DND-41 (cell line): ENCODE measurements at places on chromosomes 12 and 14.

GRCh38 chr12:117836476-117836875, 132.3 kb downstream of the KSR2 start:
- H3K27ac ChIP-seq, result no peak overlapping the region
- no peak overlapping the region for H3K4me3 ChIP-seq
- H3K4me1 ChIP-seq, result peaks cover 7% of the 10 kb centered on the region
- no peaks in the 10 kb centered on the region for H3K36me3 ChIP-seq

GRCh38 chr14:40053416-40053815, 621.2 kb upstream of the FBXO33 start:
- no peaks in the 10 kb centered on the region for H3K36me3 ChIP-seq
- H3K27me3 ChIP-seq, result no peaks in the 10 kb centered on the region
- no peak overlapping the region for H3K27ac ChIP-seq
- H3K4me3 ChIP-seq, result no peak overlapping the region
- DNase-seq, result no peak

DNA sequence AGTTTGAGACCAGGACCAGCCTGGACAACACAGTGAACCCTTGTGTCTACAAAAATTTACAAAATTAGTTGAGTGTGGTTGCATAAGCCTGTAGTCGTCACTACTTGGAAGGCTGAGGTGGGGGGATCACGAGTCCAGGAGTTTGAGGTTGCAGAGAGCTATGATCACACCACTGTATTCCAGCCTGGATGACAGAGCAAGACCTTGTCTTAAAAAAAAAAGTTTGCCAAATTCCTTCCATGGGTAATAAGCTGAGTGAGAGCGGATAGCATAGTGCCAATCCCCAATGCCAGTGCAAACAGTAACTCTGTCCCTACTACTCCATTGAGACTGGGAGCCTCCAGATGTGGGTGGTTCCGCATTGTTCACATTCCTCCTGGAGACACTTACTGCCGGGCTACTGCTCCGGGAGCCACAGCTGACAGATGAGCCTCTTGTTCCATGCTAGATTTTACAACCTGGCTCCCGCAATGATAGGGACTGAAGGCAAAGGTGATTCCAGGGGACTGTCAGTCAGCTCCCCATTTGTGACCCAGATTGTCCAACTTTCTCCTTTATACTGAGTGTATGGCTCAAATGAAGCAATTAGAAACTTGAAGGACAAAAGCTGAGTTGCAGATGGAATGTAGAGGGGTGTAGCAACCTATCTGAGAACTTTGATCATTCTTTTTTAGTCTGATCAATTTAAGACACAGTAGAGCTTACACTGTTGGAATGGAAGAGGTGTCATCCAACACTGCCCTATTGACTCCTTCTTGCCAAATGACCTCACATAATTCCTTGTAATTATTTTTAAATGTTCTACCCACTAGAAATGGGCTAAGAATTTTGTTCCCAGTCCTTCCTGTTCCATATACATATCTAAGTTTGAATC, 13.4 kb upstream of the FRMD6 start:
- H3K4me1 ChIP-seq, result no peaks in the 10 kb centered on the region
- no peak overlapping the region for H3K27ac ChIP-seq
- no peaks in the 10 kb centered on the region for H3K27me3 ChIP-seq
- no peaks in the 10 kb centered on the region for H3K36me3 ChIP-seq
- DNase-seq, result no peak

DNA sequence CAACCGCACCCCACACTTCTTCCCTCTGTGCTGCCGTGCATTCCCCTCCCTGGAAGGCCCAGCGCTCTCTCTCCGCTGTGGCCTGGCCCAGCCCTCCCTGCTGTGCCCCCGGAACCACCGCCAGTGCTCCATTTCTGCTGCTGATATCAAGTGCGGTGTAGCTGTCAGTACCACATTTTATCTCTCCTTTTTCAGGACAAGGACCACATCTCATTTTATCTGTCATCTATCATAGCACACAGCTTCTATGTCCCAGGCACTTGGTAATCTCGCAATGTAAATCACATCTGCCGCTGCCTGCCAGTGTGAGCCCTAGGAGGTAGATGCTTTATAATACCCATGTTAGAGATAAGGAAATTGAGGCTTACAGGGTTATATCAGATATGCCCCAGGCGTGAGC, 18.3 kb downstream of the IL31 start:
- no peak for DNase-seq
- no peaks in the 10 kb centered on the region for H3K27me3 ChIP-seq
- no peak overlapping the region for H3K27ac ChIP-seq
- no peak overlapping the region for H3K4me3 ChIP-seq
- H3K4me1 ChIP-seq, result no peaks in the 10 kb centered on the region

- no peak overlapping the region for H3K27ac ChIP-seq
- no peaks in the 10 kb centered on the region for H3K4me1 ChIP-seq
- no peaks in the 10 kb centered on the region for H3K27me3 ChIP-seq
- peaks cover 7% of the 10 kb centered on the region; the same call in 1 of the 2 replicates for H3K36me3 ChIP-seq
- H3K4me3 ChIP-seq, result no peak overlapping the region
- no peak for DNase-seq
Measured at GRCh38 chr12:26818201-26818600, 14.8 kb downstream of the ITPR2 start.

DNA sequence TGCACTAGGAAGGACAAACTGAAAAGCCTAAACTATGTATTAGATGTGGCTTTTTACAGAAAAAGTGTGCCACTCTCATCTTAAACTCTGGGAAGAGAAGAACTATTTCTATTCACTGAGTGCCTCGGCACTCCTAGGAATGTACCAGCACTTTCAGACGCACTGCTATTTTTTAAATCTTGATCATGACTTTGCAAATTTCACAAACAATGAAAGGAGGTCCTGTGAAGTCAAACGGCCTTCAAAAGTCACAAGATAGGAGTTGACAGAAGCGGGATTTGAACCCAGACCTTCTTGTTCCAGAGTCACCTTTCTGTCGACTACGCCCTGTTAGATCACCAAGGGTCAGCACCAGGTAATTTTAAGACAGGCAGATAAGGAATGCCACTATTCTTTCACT, 365.4 kb downstream of the VRK1 start:
- H3K36me3 ChIP-seq, result no peaks in the 10 kb centered on the region
- no peak overlapping the region for H3K27ac ChIP-seq
- no peak overlapping the region for H3K4me3 ChIP-seq
- no peak for DNase-seq

- H3K4me1 ChIP-seq, result peaks cover 38% of the 10 kb centered on the region
- no peaks in the 10 kb centered on the region for H3K27me3 ChIP-seq
- no peak overlapping the region for H3K4me3 ChIP-seq
- H3K36me3 ChIP-seq, result peaks cover 35% of the 10 kb centered on the region
Measured at GRCh38 chr14:22915886-22916521, 2.9 kb downstream of the RBM23 start.

GRCh38 chr14:59925797-59926196, 5.9 kb downstream of the LRRC9 start:
- no peaks in the 10 kb centered on the region for H3K27me3 ChIP-seq
- H3K4me1 ChIP-seq, result no peaks in the 10 kb centered on the region
- no peak overlapping the region for H3K4me3 ChIP-seq
- H3K36me3 ChIP-seq, result no peaks in the 10 kb centered on the region
- H3K27ac ChIP-seq, result no peak overlapping the region

DNA sequence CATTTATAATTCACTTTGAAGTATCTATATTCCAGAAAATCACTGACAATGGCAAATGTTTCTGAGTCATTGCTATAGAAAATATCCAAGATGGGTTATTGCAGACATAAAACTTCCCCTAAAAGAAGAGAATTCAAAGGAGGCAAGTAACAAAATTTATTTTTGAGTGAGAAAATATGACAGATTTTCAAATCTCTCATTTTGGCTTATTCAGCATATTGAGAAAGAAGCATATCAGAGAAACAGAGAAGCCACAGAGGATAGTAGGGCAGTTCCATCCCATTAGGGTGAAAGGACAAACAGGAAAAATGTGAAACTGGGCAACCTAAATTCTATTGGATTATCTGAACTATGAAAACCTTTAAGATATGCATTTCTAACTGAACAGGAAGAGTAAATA, 85.0 kb downstream of the SYT1 start:
- no peaks in the 10 kb centered on the region for H3K4me1 ChIP-seq
- no peaks in the 10 kb centered on the region for H3K36me3 ChIP-seq
- H3K4me3 ChIP-seq, result no peak overlapping the region
- H3K27ac ChIP-seq, result no peak overlapping the region
- H3K27me3 ChIP-seq, result no peaks in the 10 kb centered on the region

DNA sequence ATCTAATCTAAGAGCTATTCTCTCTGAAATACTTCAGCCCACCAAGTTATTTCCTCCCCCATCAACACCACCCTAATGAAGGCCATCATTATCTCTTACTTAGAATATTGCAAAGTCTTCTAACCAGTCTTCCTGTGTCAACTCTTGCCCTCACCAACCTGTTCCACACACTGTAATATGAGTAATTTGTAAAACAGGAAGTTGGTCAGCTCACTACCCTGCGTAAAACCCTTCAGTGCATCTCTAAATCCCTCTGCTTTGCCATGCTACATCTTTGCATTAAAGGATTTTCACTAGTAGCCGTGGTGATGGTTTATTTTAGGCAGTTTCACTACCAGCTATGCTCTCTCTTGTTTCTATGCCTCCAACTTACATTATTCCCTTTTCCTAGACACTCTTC, 70.0 kb downstream of the KIF21A start:
- H3K36me3 ChIP-seq, result no peaks in the 10 kb centered on the region
- no peak overlapping the region for H3K4me3 ChIP-seq
- no peak overlapping the region for H3K27ac ChIP-seq
- DNase-seq, result no peak

DNA sequence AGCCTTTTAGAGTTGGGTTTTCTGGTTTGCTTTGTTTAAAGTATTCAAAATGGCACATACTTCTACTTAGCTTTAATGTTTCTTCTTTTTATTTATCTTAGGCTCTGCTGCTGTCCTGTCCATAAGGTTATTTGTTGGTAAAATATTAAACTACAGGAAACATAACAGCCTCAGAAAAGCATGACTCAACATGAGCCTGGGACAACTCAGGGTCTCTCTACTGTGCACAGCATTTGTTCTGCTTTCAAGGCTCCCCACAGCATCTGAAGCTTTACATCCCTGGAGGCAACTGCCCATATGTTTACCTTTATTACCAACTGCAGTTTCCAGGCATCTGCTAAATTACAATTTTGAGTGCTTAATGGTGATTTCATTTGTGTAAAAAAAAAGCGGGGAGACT, 954.2 kb upstream of the FBXO33 start:
- no peak overlapping the region for H3K27ac ChIP-seq
- no peaks in the 10 kb centered on the region for H3K4me1 ChIP-seq
- DNase-seq, result no peak

- no peak overlapping the region for H3K27ac ChIP-seq
- no peak for DNase-seq
- H3K4me1 ChIP-seq, result no peaks in the 10 kb centered on the region
- H3K27me3 ChIP-seq, result peaks cover 9% of the 10 kb centered on the region
Measured at GRCh38 chr12:108442067-108442466, 73.0 kb upstream of the FICD start.

DNA sequence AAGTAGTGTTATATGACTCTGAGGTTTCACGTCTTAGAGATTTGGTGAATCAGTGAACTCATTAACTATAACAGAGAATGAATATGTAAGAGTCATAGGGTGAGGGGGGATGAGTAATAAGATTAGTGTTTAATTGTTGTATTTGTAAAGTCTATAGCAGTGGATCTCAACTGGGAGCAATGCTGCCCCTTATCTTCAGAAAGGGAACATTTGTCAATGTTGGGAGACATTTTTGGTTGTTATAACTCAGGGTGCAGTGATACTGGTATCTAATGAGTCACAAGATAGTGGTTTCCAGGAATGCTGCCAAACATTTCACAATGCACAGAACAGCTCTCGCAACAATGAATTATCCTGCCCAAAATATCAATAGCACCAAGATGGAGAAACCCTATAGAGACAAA, 1193.7 kb downstream of the GALC start:
- H3K4me3 ChIP-seq, result no peak overlapping the region
- no peaks in the 10 kb centered on the region for H3K36me3 ChIP-seq
- no peak for DNase-seq
- no peaks in the 10 kb centered on the region for H3K4me1 ChIP-seq
- no peak overlapping the region for H3K27ac ChIP-seq
- H3K27me3 ChIP-seq, result no peaks in the 10 kb centered on the region

DNA sequence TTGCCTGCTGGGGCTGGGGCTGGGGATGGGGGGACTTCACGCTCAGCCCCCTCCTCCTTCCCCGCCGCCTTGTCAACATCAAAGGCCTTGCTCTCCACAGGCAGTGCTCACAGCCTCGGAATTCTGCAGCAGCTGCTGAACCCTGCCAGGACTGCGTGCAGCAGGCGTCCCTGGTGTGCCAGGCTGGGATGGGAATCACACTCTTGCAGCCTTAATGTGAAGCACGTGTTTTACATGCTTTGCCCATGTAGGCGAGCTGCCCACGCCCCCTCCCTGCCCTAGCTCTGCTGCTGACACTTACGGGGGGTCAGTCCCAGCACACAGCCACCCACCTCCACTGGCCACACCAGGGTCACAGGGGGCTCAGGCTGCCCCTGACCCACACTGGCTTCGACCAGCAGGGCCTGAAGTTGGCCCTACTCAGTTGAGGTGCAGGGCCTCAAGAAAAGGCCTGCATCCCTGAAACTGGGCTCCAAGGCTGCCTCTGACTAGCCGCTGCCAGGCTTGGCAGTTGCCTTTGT, 276.2 kb upstream of the RTL1 start:
- H3K4me1 ChIP-seq, result peaks cover 7% of the 10 kb centered on the region; the same call in 1 of the 2 replicates
- peak; percentile 4 for DNase-seq
- H3K4me3 ChIP-seq, result no peak overlapping the region
- no peaks in the 10 kb centered on the region for H3K36me3 ChIP-seq
- H3K27ac ChIP-seq, result no peak overlapping the region

DNA sequence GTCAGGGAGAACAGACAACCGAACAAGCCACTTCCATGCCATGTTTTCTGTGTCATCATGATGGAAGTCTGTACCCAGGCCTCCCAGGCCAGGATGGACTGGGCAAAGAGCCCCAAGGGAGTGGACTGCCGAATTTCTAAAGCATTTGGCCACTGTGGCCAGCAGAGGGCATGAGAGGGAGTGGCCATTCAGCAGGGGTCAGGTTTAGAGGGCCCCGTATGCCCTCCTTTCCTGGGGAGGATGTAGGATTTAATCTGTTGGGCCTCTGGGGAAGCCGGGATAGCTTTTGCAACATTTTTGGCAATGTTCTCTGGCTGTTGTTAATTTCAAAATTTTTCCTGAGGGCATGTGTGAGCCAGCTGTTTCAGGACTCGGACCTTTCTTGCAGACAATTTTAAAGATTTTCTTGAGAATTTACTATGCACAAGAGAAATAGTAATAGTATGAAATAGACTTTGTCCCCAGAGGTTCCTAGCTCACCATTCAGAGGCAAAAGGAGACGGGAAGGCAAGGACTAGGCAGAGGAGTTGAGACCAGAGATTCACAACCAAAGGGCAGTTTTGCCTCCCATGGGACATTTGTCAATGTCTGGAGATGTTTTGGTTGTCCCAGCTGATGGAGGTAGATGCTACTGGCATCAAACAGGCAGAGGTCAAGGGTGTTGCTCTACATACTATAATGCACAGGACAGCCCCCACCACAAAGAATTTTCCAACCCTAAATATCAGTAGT, 18.0 kb downstream of the ACACB start:
- no peak overlapping the region for H3K4me3 ChIP-seq
- no peaks in the 10 kb centered on the region for H3K27me3 ChIP-seq
- no peaks in the 10 kb centered on the region for H3K36me3 ChIP-seq
- no peaks in the 10 kb centered on the region for H3K4me1 ChIP-seq
- DNase-seq, result no peak

- no peak overlapping the region for H3K4me3 ChIP-seq
- no peak for DNase-seq
- H3K27me3 ChIP-seq, result no peaks in the 10 kb centered on the region
- no peaks in the 10 kb centered on the region for H3K36me3 ChIP-seq
- H3K4me1 ChIP-seq, result peaks cover 20% of the 10 kb centered on the region
Measured at GRCh38 chr14:55433880-55434804, 6.3 kb downstream of the TBPL2 start.
